NCI-H1417 treated with DMSO at 0.1 percent for 48 hours (cell line): ENCODE measurements at places on chromosomes 6 and 20.

DNA sequence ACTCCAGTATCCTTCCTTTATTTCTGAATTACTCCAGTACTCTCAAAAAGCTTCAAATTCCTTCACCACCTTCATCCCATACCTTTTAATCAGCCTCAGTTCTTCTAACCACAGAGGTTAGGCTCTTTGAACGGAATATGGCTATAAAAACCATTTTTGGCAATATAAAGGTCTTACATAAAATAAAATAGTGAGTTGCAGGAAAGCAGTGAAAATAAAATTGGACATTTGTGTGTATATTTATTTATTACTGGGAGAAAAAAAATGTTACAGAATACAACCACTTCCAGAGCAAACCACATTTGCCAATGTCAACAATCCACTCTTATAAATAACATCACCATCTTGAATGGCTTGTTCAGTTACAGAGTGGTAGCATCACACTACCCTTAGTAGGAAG lies 7.7 kb downstream of the HDDC2 start:
- DNase-seq, result no peak

DNA sequence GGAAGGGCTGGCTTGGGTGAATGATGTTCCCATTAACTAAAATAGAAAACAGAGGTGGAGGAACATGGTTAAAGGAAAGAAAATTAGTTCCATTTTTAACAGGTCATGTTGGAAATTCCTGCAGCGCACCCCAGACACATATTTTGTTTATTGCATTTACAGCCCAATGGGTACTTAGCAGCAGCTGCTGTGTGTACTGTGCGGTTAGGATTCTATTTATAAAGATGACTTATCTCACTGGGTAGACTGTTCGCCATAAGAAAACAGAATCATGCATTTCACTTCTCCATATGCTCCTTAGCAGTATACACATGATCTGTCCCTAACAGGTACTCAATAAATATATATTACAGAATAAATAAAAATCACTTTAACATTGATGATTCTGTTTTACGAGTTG lies 135.8 kb downstream of the SLC35F1 start:
- no peak for DNase-seq

DNA sequence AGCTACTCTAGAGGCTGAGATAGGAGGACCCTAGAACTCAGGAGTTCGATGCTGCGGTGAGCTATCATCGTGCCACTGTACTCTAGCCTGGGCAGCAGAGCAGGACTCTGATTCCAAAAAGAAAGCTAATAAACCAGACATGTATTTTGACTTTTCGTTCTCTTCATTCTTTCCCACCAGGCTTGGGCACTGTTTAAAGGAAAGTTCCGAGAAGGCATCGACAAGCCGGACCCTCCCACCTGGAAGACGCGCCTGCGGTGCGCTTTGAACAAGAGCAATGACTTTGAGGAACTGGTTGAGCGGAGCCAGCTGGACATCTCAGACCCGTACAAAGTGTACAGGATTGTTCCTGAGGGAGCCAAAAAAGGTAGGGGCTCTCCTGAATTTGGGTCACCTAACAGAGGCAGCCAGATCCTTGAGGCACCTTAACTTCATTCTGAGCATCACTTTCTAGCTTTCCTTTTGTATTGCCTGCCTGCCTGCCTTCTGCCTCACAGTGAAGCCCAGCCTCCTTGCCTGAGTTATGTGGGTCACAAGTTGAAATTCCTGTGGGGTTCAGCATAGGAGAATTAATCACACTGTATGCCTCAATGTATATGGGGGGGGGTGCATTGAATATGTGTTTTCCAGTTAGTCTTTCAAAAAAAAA lies 3.2 kb downstream of the IRF4 start:
- DNase-seq, result no peak

DNA sequence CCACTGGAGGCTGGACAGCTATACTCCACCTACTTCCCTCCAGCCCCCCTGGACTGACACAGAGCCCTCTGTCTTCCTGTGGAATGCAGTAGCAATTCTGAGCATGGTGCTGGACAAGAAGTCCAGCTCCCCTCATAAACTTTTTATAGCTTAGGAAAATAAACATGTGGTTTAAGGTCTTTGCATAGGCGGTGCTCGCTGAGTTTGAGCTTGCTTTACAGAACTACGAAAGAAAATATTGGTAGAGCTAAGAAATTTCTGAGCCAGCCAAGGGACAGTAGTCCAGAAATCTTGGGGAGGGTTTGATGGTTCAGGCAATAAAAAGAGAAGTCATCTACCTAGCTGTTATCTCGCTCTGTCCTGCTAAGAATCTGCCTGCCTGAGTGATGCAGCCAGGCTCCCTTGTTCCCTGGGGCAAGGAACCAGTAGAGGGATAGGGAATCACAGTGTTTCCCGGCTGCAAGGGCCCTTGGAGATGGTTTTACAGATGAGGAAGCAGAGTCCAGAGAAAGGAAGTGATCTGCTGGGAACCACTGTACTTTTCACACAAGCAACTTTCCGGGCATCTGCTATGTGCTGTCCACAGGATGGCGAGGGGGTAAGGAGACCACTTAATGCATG lies 343.4 kb downstream of the CDC5L start:
- DNase-seq, result no peak

DNA sequence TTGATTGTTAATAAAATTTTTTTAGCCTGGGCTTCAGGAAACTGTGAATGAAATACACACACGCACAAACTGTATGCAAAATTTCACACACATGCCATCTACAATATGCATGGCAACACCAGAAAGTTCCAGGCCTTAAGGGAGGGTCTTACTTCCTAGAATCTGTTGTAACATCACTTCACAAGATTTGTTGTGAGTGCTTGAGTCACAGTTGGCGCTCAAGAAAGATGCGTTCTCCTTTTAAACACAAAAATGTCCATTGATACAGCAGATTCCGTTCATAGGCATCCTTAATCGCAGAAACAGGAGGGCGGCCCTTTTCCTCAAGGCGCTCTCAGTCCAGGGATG lies 485 bp upstream of the RTF2 start:
- no peak for DNase-seq

GRCh38 chr6:50087231-50087954 lies 37.7 kb upstream of the DEFB112 start:
- no peak for DNase-seq

GRCh38 chr20:60170116-60170515 lies 211.9 kb downstream of the CDH26 start:
- DNase-seq, result no peak

- no peak for DNase-seq
Measured at GRCh38 chr6:166308033-166308768, at the start of gene PRR18. PRR18 (minus strand) TSS chr6:166308392; CDS start chr6:166308142, 250 bp downstream.

DNA sequence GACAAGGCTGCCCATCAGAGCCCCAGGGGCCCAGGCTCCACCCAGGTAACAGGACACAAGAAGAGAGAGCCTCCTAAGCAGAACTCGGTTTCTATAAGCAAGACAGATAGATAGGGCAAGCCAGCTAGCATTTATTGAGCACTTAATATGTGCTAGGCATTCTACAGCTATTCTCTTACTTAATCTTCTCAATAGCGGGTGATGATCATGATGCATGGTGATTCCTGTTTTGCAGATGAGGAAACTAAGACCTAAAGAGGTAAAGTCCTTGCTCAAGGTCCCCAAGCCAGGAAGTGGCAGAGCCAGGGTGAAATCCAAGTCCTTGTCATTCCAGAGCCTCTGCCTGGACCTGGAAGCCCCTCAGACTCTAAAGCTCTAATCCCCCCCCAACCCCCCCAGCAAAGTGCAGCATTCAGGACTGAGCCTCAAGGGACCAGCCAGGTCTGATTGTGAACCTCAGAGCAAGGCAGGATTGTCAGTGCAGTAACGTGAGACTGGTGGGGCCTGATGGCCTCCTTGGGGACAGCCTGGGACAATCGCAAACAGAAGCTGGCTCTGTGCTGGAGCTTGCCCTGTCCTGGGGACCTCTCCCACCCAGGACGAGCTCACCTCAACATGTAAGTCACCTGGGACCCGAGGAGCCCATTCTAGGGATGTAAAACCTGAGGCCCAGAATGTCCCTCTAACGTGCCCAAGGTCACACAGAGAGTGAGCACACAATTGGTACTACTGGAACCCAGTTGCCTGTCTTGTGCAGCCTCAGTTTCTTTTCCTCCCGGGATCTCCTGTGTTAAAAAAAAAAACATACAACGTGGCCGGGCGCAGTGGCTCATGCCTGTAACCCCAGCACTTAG lies 48.4 kb upstream of the PTGIS start:
- DNase-seq, result no peak

DNA sequence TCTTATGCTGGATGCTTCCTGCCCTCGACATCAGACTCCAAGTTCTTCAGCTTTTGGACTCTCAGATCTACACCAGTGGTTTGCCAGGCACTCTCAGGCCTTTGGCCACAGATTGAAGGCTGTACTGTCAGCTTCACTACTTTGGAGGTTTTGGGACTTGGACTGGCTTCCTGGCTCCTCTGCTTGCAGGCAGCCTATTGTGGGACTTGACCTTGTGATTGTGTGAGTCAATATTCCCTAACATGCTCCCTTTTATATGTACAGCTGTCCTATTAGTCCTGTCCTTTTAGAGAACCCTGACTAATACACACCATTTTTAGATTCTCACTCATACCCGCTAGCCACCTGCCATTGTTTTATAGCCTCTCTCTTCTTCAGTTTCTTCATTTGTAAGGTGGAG lies 382.1 kb upstream of the TSHZ2 start:
- DNase-seq, result no peak

GRCh38 chr6:49692534-49692933 lies 20.8 kb downstream of the CRISP2 start:
- no peak for DNase-seq

- DNase-seq, result no peak
Measured at GRCh38 chr20:47243532-47244305, 112.8 kb downstream of the ZMYND8 start.

GRCh38 chr6:52495922-52496321 lies 75.8 kb downstream of the EFHC1 start:
- DNase-seq, result no peak

DNA sequence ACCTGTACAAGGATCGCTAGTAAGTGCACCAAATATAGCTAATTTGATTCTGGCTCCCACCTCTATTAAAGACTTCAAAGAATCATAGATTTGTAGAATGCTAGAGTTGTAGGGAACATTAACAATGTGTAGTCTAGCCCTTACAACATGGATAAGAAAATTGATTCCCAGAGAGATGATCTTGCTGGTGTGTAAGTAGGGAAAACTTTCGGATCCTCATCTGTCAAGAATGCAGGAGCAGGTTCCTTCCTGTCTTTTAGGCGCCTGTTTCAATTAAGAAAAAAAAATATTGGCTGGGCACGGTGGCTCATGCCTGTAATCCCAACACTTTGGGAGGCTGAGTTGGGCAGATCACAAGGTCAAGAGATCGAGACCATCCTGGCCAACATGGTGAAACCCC lies 12.3 kb upstream of the RNF39 start:
- DNase-seq, result no peak

DNA sequence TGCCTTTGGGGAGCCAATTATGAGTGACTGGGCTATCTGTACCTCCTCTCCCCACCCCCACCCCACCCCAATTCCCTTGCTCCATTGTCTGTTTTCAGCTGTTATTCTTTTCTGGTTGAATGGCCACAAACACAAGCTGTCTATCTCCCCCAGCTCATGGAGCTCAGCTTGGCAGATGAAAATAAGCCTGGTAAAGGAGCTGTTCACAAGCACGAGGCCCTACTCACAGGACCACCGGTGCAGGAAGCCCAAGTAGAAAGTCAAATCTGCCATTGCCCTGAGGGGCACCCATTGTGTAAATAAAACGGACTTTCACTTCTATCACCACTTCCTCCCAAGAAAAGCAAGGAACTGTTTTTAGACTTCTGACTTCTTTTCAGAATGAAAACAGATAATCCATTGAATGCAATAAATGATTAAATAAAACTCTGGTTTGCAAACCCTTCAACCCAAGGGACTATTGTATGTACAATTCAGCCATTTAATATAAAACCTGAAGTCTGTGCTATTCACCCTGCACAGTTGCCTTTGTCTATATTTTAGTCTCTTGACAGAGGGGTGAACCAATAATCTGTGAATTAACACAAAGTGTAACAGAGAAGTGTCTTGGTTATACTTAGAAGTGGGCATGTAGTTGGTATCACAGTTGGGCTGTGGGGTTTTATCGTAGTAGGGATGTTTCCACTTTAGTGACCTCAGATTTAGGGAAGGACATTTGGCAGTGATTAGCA lies 27.7 kb downstream of the RIPOR2 start:
- DNase-seq, result no peak

GRCh38 chr6:15239616-15240364 lies 6.1 kb upstream of the JARID2 start:
- no peak for DNase-seq

DNA sequence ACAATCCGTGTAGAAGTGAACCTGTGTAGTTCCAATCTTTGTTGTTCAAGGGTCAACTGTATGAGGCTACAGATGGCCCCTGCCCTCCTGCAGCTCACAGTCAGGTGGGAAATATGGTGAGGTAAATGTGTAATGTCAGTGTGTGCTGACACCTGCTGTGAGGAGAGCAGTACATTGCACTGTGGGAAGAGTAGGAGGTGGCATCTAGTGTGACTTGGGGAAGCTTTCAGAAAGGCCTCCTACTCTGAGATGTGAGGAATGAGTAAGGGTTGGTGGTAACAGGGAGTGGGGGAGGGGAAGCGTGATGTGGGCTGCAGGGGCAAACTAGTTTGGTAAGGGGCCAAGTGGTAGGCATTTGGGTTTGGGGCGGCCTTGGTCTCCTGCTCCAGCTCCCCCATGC lies 188.8 kb downstream of the FARS2 start:
- DNase-seq, result no peak

DNA sequence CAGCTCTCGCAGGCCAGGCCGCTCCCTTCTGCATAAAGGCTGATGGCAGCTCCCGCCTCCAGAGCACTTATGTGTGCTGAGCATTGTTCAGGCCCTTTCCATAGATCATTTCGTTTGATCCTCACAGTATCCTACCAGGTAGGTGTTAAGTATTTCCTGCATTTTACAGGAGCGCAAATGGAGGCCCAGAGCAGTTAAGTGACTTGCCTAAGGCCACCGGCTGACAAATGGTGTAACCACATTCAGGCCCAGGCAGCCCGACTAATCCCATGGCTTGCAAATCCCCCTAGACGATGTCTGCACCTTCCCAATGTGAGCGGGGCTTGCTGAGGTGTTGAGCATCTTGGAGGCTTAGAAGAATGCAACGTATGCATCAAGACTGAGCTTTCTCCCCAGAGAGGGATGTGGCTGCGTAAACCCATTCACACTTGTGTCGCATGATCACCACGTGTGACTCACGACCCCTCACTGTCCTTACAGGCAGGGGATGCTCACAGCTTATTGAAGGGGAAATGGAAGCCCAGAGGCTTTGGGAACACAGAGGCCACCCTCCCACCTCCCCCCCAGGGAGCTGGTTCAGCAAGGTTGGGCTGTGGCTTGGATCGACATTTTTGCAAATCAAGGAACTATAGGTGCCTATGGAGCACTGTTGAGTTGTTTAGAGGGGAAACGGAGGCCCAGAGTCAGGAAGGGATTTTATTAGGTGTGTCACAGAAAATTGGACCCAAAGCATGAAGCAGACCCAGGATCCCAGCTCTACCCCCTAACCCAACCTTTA lies 7.0 kb downstream of the BPIFB2 start:
- DNase-seq, result no peak
